ENCODE measurements at places on chromosomes 3 and 15. TPM values are rescaled to one million over a fixed set of nuclear protein-coding genes. Genes with fewer than 3 reads are reported as not detected.

DNA sequence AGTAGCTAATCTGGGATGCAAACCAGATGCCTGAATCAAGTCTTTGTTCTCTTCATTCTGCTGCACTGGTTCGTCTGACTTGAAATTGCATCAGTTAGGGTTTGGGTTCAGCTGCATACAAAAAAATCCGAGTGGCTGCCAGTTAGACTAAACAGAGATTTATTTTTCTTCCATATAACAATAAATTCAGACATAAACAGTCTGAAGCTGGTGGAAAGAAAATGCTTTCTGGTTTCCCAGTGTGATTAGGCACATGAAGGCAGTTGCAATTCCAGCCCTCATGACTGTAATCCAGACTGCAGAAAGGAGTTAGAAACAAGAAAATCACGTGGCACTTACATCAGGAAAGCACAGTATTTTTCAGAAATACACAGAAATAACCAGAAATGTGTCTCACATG lies 930.7 kb downstream of the MCTP2 start:
- DNase-seq, result no peak

GRCh38 chr3:194738254-194739093 lies 52.8 kb downstream of the FAM43A start:
- no peak for DNase-seq

- DNase-seq, result no peak
Measured at GRCh38 chr15:81899024-81899423, 146.8 kb downstream of the MEX3B start.

The IQCF5 gene
- total RNA-seq, result not detected
